IPS-NIHi11 (cell line): ENCODE measurements at places on chromosomes 3 and 15.

DNA sequence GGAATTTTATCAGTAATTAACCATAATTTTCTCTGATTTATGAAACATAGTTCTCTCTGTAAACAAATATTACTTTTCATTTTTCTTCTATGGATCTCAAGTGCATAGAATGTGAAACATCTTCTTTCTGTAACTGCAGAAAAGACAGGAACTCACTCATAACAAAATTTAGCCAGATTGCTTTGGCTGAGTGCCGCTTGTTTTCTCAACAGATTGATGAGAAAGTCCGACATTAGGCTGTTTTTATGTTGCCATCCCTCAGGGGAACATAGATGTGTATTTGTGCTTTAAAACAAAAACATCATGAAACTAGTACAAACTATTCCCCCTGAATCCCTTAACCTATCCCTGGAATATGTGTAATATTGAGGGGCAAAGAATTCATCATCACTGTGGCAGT lies 154.2 kb downstream of the B3GALNT1 start:
- no peak for DNase-seq

DNA sequence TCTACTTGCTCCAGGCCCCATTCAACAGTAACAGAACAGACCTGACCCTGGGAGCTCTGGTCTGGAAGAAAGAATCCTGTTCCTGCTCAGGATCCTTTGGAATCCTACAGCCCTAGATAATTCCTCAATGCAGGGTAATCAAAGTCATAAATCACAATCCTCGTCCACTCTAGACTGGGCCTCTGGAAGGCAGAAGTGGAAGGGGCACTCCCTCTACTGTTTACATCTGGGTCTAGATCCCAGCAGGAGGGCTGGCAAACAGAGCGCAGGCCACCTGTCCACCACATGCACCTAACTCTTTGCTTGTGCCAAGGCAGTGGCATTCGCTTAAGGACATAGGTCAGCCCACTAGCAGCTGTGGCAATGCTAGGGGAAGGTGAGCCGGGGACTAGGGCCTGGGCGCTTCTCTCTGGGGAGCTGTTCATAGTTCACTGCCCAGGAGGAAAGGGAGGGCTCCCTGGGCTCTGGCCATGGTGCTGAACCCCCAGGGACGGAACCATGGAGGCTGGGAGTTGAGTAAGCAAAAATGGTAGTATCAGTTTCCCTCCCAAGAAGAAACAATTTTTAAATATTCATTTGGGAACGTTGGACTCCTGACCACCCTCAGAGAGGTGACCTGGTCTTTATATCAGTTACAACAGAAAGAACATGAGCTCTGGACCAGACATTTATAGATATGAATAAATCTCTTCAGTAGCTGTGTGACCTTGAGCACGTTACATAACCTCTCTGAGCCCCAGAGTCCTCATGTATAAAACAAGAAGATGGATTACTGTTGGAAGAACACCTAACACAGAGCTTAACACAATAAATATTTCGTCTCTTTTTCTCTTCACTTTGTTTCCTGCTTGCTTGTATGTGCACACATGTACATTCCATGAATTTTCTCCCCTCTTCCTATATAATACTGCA lies 90.2 kb downstream of the NTRK3 start:
- DNase-seq = peak; percentile 83

GRCh38 chr15:43209059-43209824 lies 11.6 kb downstream of the EPB42 start:
- DNase-seq = peak; percentile 77

DNA sequence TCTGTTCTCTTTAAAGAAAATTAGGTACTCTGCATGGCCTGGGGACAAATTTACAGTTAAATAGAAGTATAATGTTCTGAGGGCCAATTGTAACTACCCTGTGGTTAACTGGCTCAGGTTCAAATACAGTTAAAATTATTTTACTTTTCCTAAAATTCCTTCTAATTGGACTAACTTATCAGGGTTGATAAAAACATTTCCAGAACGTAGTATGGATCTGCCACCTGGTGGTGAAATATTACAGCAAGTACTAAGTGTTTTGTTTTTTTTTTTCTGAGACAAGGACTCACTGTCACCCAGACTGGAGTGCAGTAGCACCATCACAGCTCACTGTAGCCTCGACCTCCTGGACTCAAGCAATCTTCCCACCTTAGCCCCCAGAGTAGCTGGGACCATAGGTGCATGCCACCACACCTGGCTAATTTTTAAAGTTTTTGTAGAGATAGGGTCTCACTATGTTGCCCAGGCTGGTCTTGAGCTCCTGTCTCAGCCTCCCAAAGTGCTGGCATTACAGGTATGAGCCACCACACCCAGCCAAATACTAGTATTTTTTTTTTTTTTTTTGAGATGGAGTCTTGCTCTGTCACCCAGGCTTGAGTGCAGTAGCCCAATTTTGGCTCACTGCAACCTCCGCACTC lies 29.2 kb downstream of the NEO1 start:
- DNase-seq = no peak
